ENCODE measurements at places on chromosomes 4 and X.

- no peak for DNase-seq
Measured at GRCh38 chrX:56219700-56220099, 12.5 kb upstream of the KLF8 start.

GRCh38 chrX:7086384-7086783, 61.1 kb upstream of the STS start:
- no peak for DNase-seq

DNA sequence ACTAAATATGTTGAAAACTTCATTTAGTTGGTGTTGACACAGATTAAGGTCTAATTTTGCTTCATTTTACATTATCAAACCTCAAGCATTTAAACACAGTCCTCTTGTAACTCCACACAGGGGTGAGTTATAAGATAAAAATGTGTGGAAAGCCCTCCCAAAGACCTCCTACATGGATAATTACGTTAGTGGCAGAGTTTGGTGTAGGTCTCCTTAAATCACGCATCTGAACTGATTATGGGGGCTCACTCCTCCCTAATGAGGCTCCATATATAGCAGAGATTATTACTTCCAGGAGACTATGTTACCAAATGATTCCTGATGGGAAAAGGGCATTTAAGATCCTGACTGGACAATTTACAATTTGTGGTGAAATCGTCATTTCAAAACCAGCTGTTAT, 32.2 kb upstream of the VCX3B start:
- no peak for DNase-seq

- no peak for DNase-seq
Measured at GRCh38 chr4:125620066-125620860, 305.5 kb downstream of the FAT4 start.

GRCh38 chr4:96193061-96193460, 353.2 kb downstream of the PDHA2 start:
- no peak for DNase-seq

GRCh38 chr4:170875868-170876267, 786.1 kb upstream of the AADAT start:
- no peak for DNase-seq

GRCh38 chr4:128848461-128848860, 39.0 kb downstream of the JADE1 start:
- DNase-seq = no peak

DNA sequence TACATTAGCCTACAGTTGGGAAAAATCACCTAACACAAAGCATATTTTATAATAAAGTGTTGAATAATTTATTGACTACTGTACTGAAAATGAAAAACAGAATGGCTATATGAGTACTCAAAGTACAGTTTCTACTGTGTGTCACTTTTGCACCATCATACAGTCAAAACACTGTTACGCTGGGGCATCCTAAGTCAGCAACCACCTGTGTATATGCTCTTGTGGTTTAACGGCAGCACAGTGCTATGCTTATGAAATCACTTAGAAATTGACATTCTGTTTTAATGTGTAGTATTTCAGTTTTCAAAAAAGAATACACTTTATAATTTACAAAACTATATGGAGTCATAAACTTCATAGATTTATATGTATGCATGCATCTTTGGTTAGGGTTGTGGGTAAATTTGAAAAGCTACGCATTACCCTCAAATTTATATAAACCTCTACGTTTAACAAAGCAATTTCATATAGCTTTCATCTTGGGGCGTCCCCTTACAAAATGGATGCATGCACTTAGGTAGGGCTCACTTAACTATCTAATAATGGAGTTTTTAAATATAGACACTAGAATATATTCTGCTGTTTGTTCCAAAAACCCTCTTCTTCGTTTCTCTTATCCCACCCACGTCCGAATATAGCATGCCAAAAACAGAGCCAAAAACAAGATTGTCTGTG, 690 bp upstream of the NEIL3 start:
- no peak for DNase-seq

GRCh38 chrX:103607364-103608305, at the start of gene TCEAL3:
Gene TCEAL3 (plus strand): TSS chrX:103607963. CDS start chrX:103609065, 1,102 bp downstream.
- DNase-seq = no peak

DNA sequence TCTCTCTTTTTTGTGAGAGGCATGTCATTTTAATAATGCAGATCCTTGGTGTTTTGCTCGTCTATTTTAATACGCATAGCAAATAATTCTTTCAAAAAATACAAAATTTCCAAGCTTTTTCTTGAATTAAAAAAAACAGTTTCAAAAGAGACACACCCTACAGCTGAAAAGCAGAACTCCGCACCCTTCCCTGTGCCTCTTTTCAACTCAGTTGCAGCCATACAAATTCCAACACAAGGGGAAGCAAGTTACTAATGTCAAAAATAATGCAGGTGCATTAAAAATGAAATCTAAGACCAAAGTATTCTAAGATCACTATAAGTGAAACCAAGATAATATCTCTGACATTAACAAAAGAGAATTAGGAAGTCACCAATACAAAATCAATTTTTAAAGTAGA, 66.6 kb downstream of the NR3C2 start:
- no peak for DNase-seq

GRCh38 chr4:44761306-44761705, 35.0 kb upstream of the GNPDA2 start:
- no peak for DNase-seq
